ENCODE measurements at places on chromosomes 13 and 19.

DNA sequence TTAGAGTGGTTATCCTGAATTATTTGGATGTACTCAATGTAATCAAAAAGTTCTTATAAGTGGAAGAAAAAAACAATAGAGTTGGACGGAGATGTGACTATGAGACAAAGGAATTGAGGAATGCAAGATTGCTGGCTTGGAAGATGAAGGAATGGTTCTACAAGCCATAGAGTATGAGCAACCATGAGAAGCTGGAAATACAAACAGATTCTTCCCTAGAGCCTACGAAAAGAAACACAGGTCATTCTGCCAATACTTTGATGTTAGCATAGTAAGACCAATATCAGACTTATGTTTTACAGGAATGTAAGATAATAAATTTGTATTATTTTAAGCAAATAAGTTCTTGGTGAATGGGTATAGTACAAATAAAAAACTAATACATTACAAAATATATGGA lies 249.2 kb downstream of the DIAPH3 start:
- no peak for DNase-seq

- DNase-seq: no peak
These were observed 5.4 kb upstream of the CAMSAP3 start for GRCh38 chr19:7590256-7590655.

DNA sequence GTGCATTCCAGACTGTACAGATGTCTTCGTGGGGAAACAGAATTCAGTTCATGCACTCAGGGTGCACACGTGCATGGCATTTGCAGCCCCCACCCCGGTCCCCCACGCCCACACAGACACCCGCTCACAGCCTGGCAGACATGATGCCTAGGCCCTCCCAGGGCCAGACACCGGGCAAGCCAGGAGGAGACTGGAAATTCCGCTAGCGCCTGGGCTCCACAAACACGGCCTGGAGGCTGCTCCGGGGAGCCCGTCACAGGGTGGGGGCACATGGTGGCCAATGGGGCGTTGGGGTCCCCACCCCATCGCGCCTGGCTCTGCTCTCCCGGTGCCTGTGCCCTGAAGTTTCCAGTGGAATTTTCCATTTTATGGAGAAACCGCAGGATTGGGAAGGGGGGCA lies 3.6 kb downstream of the CILP2 start:
- DNase-seq: no peak

- no peak for DNase-seq
These were observed 123.8 kb downstream of the RNF17 start for GRCh38 chr13:24887759-24888158.

GRCh38 chr13:36681894-36682624 lies 8.2 kb downstream of the SERTM1 start:
- DNase-seq: no peak
